ENCODE measurements at places on chromosomes 1 and 21.

DNA sequence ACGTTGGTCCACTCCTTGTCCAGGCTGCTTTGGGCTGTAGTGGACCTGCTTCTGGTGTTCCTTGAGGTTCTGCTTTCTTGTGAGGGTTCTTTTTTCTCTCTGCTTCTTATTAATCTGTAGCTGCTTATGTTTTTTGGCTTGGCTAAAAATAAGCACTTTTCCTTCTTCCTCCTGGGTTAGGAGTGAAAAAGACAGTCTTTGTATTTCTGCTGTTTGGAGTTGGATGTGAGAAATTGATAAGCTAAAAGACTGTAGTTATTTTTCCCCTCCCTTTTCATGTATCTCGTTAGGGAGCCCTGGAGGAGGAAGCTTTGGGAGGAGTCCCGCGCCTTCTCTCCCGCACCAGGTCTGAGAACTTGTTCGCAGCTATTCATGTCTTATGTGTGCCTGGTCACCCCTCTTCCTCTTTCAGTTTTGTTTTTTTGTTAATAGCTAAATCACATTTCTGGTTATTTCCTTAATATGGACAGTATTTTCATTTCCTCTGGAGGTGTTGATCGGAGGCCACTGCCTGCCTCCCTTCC, 79.0 kb downstream of the GALNT2 start:
- no peak overlapping the region for H3K4me3 ChIP-seq
- peaks cover 68% of the 10 kb centered on the region for H3K4me1 ChIP-seq
- no peaks in the 10 kb centered on the region for H3K27me3 ChIP-seq
- peak overlapping the region; percentile 49 for H3K27ac ChIP-seq
- H3K36me3 ChIP-seq: no peaks in the 10 kb centered on the region

- no peaks in the 10 kb centered on the region for H3K36me3 ChIP-seq
- H3K27ac ChIP-seq: no peak overlapping the region
- H3K4me3 ChIP-seq: no peak overlapping the region
- no peaks in the 10 kb centered on the region for H3K27me3 ChIP-seq
- H3K4me1 ChIP-seq: peaks cover 11% of the 10 kb centered on the region
- DNase-seq: no peak
Measured at GRCh38 chr1:40856656-40857302, 5.4 kb downstream of the CITED4 start.

DNA sequence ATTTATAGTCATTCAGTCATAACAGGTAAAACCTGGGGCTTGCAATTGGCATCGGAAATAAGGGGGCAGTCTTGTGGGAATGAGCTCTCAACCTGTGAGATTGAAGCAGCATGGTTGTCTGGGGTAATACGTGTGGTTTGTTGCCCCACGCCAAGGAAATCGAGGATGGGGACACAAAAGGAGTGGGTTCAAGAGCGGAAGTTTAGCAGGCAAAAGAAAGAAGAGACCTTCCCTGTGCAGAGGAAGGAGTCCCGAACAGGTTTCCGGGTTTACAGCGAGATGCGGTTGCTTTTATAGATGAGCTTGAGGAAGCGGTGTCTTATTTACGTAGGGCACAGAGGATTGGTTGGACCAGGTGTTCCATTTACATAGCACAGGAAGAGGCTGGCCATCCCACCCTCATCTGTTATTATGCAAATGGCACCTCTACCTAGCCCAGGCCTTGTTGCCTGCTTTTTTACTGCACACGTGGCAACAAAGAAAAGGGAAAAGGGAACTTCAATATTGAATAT, 37.3 kb downstream of the IFNAR1 start:
- H3K4me3 ChIP-seq: no peak overlapping the region
- DNase-seq: no peak
- no peaks in the 10 kb centered on the region for H3K27me3 ChIP-seq
- no peaks in the 10 kb centered on the region for H3K36me3 ChIP-seq
- peaks cover 13% of the 10 kb centered on the region for H3K4me1 ChIP-seq

- H3K4me3 ChIP-seq: no peak overlapping the region
- no peak for DNase-seq
- no peak overlapping the region for H3K27ac ChIP-seq
- no peaks in the 10 kb centered on the region for H3K36me3 ChIP-seq
- H3K4me1 ChIP-seq: no peaks in the 10 kb centered on the region
- no peaks in the 10 kb centered on the region for H3K27me3 ChIP-seq
Measured at GRCh38 chr1:215040190-215040589, 42.3 kb upstream of the KCNK2 start.

DNA sequence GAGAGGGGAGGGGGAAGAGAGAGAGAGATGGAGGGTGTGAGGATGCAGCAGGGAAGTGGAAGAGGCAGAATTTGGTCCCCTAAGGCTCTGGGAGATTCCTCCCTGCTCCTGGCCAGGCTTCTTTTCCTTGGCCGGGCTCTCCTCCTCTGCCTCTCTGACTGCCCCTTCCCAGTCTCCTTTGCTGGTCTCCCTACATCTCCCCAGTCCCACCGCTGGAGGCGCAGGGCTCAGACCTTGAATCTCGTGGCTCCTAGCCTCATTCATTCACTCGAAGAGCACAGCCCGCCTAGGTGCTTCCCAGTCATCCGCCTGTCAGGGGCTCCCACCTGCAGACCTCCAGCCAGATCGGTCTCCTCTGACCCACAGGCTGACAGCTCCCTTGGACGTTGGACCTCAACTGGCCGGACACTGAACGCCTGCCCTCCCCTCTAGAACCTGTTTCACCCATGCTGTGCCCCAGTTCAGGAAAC, 76.5 kb downstream of the VWA5B1 start:
- H3K36me3 ChIP-seq: no peaks in the 10 kb centered on the region
- DNase-seq: peak; percentile 57
- H3K27me3 ChIP-seq: no peaks in the 10 kb centered on the region
- peak overlapping the region; percentile 29 for H3K4me3 ChIP-seq

- H3K36me3 ChIP-seq: no peaks in the 10 kb centered on the region
- no peak overlapping the region for H3K4me3 ChIP-seq
- no peaks in the 10 kb centered on the region for H3K4me1 ChIP-seq
- no peaks in the 10 kb centered on the region for H3K27me3 ChIP-seq
Measured at GRCh38 chr1:192952646-192953045, 106.5 kb downstream of the UCHL5 start.

- H3K4me1 ChIP-seq: no peaks in the 10 kb centered on the region
- no peak for DNase-seq
- no peak overlapping the region for H3K27ac ChIP-seq
- H3K4me3 ChIP-seq: no peak overlapping the region
- no peaks in the 10 kb centered on the region for H3K36me3 ChIP-seq
- H3K27me3 ChIP-seq: no peaks in the 10 kb centered on the region
Measured at GRCh38 chr1:6302568-6302967, 41.7 kb upstream of the GPR153 start.

DNA sequence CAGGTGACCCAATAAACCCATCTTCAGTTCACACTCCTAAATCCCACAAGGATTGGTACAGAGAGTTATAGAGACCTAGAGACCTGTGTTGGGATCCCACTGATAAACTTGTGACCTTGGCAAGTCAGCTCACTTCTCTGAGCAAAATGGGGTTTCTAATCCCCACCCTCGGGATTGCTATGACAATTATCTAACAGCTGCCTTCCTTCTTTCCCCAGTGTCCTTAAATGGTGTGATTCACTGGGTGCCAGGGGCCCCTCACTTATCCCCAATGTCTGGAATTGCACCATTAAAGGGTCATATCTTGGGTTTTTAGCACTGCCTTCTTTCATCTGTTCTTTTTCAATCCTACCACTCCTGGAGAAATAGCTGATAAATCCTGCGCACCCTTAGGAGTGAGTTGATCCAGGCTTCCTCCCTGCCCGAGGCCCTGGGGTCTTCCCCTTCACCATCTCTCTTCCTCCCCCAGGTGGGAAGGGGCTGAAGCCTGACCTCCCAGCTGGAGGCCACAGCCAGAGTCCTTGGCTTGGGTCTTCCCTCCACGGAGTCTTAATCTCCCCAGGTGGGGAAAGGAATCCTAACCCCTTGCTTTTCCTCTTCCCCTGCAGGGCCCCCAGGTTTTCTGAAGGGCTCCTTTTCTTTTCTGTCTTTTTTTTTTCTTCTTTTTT, 39.7 kb downstream of the LACTBL1 start:
- no peaks in the 10 kb centered on the region for H3K27me3 ChIP-seq
- H3K27ac ChIP-seq: no peak overlapping the region
- no peak for DNase-seq
- H3K36me3 ChIP-seq: no peaks in the 10 kb centered on the region
- no peak overlapping the region for H3K4me3 ChIP-seq

DNA sequence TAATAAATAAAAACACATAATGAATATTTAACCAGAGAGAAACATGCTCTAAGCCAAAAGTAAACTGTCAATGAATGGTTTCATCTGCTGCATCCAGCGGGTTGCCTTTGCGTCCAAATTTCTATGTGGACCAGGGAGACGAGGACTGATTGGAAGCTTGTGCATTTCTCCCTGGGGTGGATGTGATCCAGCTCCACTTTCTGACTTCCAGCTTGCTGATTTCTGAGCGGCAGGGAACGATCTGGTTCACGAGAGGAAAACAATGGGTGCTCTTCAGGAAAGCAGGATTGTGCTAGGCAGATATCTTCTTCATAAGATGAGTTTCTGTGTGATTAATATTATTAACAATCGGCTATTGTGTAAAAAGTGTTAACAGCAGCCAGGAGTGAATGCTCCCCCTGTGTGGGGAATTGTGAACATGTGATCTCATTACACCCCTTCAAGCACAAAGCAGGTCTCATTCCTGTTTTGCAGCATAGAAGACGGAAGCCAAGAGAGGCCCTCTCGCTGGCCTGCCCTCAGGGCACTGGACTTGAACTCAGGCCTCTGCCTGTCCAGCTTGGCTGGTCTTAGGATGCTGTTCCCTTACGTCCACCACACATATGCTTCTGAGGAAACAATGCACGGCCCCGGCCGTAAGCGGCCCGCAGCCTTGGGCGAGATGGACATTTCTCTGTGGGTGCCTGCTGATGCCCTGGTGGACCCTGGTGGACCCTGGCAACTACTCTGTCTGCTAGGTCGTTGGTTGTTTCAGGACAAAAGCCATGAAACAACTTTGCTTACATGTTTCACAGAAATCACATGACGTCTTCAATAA, 183.4 kb upstream of the C1orf174 start:
- no peaks in the 10 kb centered on the region for H3K36me3 ChIP-seq
- peaks cover 22% of the 10 kb centered on the region for H3K4me1 ChIP-seq
- peak overlapping the region; percentile 81 for H3K27ac ChIP-seq
- H3K4me3 ChIP-seq: no peak overlapping the region
- DNase-seq: peak; percentile 70

DNA sequence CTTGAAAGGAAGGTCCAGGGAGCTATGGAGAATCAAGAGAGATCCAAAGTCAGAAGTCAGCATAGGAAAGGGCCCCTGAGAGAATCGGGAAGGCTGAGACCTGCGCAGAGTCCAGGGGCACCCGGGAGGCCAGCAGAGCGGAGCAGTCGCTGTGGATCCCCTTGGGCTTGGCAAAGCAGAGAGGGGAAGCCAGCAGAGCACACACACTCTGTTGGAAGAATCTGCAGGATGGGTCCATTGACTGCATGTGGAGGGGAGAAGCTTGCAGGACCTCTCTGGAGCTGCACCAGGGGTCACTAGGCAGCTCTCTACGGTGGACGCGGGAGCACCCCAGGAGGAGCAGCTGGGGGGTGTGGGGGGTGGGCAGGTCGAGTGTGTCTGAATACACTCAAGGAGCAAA, 6.4 kb downstream of the RIPK4 start:
- no peak for DNase-seq
- no peaks in the 10 kb centered on the region for H3K4me1 ChIP-seq
- no peaks in the 10 kb centered on the region for H3K36me3 ChIP-seq
- H3K27ac ChIP-seq: no peak overlapping the region
- H3K27me3 ChIP-seq: no peaks in the 10 kb centered on the region
- H3K4me3 ChIP-seq: no peak overlapping the region

GRCh38 chr1:3417934-3418333, 36.5 kb upstream of the ARHGEF16 start:
- no peaks in the 10 kb centered on the region for H3K27me3 ChIP-seq
- no peak overlapping the region for H3K4me3 ChIP-seq
- no peak overlapping the region for H3K27ac ChIP-seq
- no peak for DNase-seq
- H3K4me1 ChIP-seq: peaks cover under 1% of the 10 kb centered on the region

DNA sequence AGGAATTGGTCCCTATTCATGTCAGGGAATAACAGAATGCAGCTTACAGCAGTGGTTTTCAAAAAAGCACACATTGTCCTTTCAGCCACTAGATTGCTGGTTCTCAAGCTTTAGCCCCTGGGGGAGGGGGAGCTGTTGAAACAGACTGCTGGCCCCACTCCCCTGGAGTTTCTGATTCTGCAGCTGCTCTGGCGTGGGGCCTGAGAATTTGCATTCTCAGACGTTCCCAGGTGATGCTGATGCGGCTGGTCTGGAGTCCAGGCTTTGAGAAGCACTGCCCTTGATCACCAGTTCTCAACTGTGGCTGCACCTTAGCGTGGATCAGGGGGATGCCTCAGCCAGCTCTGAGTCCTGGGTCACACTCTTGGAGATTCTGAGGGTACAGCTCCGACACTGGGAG, 62.7 kb upstream of the LAPTM5 start:
- peaks cover 13% of the 10 kb centered on the region for H3K4me1 ChIP-seq
- no peaks in the 10 kb centered on the region for H3K36me3 ChIP-seq
- no peak overlapping the region for H3K4me3 ChIP-seq
- no peak overlapping the region for H3K27ac ChIP-seq

- DNase-seq: no peak
- no peak overlapping the region for H3K4me3 ChIP-seq
- no peak overlapping the region for H3K27ac ChIP-seq
- H3K27me3 ChIP-seq: no peaks in the 10 kb centered on the region
Measured at GRCh38 chr1:92902406-92902744, 58.9 kb downstream of the DIPK1A start.

GRCh38 chr21:32413697-32414578, 1.4 kb downstream of the EVA1C start:
- H3K27me3 ChIP-seq: no peaks in the 10 kb centered on the region
- H3K4me1 ChIP-seq: peaks cover 42% of the 10 kb centered on the region
- H3K4me3 ChIP-seq: peak overlapping the region; percentile 70
- no peaks in the 10 kb centered on the region for H3K36me3 ChIP-seq

DNA sequence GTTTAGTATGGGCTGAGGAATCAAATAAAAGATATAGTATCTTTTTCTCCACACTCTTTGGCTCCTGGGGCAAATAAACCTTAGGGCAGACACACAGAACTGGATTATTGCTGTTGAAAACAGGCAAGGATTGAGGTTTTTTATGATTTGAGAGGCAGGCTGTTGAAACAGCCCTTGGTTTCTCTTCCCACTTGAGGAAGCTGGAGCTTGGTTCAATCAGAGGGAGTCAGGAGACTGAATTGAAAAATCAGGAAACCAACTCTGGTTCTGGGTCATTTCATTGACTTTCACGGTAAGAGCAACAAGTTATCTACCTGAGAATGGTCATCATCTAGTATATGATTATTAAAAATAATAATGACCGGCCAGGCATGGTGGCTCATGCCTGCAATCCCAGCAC, 108.4 kb downstream of the CNIH3 start:
- H3K4me3 ChIP-seq: no peak overlapping the region
- H3K36me3 ChIP-seq: no peaks in the 10 kb centered on the region
- no peaks in the 10 kb centered on the region for H3K27me3 ChIP-seq
- no peaks in the 10 kb centered on the region for H3K4me1 ChIP-seq
- DNase-seq: no peak

- H3K4me3 ChIP-seq: no peak overlapping the region
- H3K27ac ChIP-seq: no peak overlapping the region
- no peak for DNase-seq
- H3K27me3 ChIP-seq: no peaks in the 10 kb centered on the region
Measured at GRCh38 chr21:35136106-35136505, 87.0 kb upstream of the RUNX1 start.

GRCh38 chr1:30505853-30506252, 217.5 kb downstream of the MATN1 start:
- no peak overlapping the region for H3K27ac ChIP-seq
- no peaks in the 10 kb centered on the region for H3K27me3 ChIP-seq
- H3K4me1 ChIP-seq: no peaks in the 10 kb centered on the region
- DNase-seq: no peak

- no peak overlapping the region for H3K4me3 ChIP-seq
- no peaks in the 10 kb centered on the region for H3K36me3 ChIP-seq
- H3K4me1 ChIP-seq: peaks cover 17% of the 10 kb centered on the region
- H3K27me3 ChIP-seq: no peaks in the 10 kb centered on the region
Measured at GRCh38 chr1:9586147-9586766, 2.5 kb upstream of the TMEM201 start.
